ENCODE measurements at places on chromosomes 16 and 17.
A peak's percentile ranks its signal among the peaks of the same experiment; 100 is the strongest.

DNA sequence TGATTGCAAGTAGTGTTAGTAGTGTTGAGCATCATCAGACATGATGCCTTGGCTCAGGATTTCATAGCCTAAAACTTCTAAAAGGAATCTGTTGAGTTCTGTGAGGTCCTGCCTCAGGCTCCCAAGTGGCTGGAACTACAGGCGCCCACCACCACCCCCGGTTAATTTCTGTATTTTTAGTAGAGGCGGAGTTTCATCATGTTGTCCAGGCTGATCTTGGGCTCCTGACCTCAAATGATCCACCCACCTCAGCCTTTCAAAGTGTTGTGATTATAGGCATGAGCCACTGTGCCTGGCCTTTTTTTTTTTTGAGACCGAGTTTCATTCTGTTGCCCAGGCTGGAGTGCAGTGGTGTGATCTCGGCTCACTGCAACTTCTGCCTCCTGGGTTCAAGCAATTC, 5.7 kb downstream of the PSMD11 start:
- DNase-seq = no peak

GRCh38 chr16:64865069-64865696, 256.7 kb downstream of the CDH11 start:
- DNase-seq = no peak

DNA sequence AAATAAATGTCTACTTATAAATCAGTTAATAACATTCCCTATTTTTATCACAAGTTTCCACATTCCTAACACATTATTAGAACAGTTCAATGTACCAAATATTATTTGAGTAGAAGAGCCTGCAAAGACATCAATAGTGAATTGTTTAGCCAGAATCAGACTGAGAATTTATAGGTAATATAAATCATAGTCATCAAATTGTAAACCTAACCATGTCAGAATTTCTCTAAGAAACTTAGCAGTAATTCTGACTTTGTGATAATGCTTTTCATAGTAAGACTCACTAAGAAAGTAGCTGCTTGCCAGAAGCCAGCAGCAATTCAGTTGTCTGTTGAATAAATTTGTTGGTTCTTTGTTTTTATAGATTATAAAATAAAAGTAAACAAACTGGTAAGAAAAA, 111.3 kb downstream of the USP32 start:
- DNase-seq = no peak

- peak; percentile 43 for DNase-seq
Measured at GRCh38 chr16:15913046-15913698, 24.8 kb upstream of the CEP20 start.

GRCh38 chr17:83034525-83034924, 44.9 kb upstream of the METRNL start:
- peak; percentile 65 for DNase-seq

- DNase-seq = no peak
Measured at GRCh38 chr16:22971346-22971924, 157.5 kb downstream of the HS3ST2 start.

- DNase-seq = no peak
Measured at GRCh38 chr17:4769628-4770027, 2.1 kb upstream of the TM4SF5 start.
